ENCODE measurements at places on chromosomes 12 and 14.

DNA sequence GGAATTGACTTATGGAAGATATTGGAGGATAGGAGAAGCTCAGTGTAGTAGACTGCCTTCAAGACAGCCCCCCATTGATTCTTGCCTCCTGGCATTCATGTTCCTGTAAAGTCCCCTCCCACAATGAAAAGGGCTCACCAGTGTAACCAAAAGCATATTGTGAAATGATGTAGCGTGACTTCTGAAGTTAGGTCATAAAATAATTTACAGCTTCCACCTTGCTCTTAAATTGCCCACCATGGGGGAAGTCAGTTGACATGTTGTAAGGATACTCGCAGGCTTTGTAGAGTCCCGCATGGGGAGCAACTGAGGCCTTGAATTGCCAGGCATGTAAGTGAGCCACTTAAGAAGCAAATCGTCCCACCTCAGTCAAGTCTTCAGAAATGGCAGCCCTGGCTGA lies 25.1 kb downstream of the GTSF1 start:
- no peak for DNase-seq

DNA sequence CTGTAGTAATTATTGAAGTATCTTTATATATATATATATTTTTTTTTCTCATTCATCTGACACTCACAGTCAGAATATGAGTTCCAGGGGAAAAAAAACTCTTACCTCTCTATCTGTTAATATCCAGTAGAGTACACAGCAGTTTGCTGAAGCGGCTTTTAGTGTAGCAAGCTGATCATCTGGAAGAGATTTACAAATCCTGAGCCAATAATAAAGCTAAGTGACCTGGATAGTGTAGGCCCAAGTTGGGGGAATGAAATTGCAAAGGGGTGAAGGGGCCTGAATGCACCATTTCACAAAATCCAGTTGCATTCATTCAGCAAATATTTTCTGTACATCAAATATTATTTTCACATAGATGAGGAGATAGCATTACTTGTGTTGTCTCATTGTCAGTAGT lies 234.6 kb upstream of the FLRT2 start:
- no peak for DNase-seq

DNA sequence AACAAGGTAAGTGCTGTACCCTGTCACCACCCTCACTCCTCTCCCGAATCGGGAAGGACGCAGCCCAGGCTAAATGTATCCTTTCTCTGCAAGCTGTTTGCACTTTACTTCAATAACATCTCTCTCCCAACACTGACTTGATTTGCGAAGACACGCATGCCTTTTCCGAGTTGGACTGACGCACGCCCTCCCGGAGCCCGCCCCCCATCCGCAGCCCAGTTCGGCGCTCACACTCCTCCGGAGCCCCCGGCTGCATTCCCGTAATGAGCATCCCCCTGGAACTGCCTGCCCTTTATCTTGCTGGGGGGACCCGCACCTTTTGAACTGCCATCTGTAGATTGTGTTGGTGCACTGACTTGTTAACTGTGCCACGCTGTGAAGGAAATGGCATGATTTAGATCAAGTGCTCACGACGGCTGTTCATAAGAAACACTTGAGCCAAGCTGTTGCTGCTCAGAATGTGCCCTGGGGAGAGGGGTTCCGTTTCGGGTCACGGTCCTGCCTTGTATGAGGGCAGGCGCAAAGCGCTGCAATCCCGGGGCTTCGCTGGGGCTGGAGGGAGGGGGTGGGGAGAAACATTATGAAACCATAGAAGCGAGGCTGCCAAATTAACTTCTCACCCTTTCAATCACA lies 176.6 kb upstream of the CDKN3 start:
- DNase-seq: no peak

DNA sequence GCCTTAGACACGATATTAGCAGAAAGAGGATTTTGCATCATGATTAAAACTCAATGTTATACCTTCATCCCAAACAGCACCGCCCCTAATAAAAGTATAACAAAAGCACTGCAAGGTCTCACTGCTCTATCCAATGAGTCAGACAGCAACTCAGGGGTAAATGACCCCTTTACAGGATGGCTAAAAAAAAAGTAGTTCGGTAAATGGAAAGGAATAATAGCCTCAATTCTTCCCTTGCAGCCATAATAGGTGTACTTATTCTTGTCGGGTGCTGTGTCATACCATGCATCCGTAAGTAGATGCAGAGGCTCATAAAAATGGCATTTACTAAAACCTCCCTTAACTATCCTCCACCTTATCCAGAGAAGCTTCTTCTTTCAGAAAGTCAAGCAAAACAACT lies 53.9 kb upstream of the AP4S1 start:
- no peak for DNase-seq

DNA sequence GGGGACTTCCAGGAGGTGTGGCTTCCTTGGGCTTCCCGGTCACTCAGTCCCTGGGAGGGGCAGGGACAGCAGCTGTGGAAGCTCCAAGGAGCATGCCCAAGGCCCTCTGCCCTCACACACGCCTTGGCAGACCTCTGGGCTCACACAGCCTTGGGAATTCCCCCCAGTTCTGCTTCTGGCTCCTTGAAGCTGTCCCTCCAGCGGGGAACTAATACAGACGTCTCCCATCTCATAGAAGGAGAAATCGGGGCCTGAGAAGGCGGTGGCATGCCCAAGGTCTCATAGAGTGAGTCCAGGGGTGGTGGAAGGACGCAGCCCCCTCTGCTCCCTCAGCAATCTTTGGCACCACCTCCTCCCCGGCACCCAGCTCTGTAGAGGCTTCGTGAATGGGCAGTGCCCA lies 15.7 kb upstream of the TMEM119 start:
- DNase-seq: no peak

GRCh38 chr12:102993537-102993936 lies 36.1 kb downstream of the ASCL1 start:
- no peak for DNase-seq

DNA sequence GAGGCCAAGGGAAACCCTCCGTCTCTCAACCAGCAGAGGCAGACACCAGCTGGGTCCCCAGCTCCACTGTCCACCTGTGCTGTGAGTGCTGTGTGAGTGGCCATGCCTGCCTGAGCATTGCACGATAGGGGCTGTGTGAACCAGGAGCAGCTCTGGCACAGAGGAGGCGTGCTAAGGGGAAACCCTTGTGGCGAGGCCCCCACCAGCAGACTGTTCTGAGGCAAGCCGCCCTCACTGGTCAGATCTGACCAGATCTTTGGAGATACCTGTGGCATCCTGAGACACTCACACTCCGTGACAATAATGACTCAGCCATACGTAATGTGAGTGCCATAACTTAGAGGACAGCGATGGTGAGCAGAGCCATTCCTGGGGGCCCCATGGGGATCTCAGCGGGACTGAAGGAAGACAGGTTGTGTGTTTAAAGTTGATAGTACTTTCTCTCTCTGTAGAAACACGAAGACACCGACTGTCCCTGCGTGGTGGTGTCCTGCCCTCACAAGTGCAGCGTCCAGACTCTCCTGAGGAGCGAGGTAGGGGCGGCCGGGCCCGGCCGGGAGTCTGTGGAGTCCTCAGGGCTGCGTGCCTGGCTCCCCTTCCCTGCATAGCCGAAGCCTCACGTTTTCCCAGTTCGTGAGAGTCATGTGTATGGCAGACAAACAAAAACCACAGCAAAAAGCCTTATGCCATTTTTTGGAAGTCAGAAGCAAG lies 36.6 kb upstream of the AMN start:
- no peak for DNase-seq

DNA sequence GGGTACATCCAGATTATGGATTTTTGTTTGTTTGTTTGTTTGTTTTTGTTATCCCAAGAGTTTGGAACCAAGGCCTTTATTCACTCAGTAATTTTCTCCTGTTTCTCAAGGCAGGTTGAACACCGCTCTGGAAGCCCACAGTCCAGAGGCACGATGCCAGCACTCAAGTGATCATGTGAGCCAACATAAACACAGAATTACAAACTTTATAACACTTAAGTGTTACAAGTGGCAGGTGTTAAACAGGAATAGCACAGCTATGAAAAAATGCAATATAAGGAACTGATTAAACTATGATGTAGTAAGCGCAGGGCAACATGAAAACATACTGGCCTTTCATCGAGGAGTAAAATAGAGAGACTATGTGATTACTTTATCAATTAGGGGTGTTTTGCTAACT lies 1885.8 kb upstream of the SEL1L start:
- no peak for DNase-seq

- DNase-seq: no peak
Observed at GRCh38 chr12:103517161-103517560, 21.4 kb upstream of the C12orf42 start.

DNA sequence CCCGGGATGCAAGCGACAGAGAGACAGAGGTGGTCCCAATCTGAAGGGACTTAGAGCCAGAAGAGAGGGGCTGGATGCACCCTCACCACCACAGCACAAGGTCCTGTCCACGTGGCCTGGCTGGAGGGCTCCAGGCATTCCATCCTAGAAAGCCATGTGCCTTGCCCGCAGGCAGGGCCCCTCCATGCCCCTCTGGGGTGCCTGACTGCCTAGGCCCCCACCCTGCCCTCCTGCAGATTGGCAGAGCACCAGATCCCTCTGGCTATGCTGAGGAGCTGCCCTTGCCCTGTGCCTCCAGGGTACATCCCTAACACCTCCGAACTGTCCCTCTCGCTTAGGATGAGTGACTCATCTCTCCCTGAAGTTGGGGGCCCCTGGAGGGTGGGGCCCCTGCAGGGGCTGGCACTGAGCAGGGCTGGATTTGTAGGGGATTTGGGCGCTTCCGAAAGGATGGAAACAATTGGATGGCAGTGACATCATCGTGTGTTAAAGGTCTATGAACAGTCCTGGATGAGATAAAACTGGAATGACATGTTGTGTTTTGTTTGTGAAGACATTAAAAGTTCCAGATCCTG lies 50.9 kb downstream of the CHGA start:
- no peak for DNase-seq

DNA sequence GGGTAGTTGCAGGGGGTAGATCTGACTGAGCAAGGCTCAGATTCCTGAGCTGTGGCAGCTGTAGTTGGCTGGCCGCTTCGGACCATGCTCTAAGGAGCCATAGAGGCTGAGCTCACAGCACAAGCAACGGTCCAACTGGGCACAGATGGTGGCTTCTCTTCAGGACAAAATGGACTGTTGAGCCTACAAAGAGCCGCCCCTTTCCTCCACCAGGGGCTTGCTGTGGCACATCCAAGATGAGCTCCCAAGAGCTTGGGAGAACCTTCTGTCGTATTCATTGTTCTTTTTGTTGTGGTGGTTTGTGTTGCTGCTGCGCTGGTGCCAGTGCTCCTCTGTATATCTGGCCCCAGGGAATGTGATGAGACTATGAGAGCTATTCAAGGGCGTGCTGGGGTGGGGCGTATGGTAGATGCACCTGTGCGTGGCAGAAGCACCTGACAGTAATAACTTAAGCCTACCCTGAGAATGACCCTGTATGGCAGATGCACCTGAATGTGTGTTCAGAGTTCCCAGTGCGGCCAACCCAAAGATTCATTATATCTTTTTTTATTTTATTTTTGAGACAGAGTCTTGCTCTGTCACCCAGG lies 17.8 kb upstream of the LGALS3 start:
- no peak for DNase-seq

- DNase-seq: no peak
Observed at GRCh38 chr14:64416348-64416932, 28.3 kb downstream of the MTHFD1 start.

GRCh38 chr12:29620030-29620429 lies 122.5 kb upstream of the OVCH1 start:
- DNase-seq: no peak

DNA sequence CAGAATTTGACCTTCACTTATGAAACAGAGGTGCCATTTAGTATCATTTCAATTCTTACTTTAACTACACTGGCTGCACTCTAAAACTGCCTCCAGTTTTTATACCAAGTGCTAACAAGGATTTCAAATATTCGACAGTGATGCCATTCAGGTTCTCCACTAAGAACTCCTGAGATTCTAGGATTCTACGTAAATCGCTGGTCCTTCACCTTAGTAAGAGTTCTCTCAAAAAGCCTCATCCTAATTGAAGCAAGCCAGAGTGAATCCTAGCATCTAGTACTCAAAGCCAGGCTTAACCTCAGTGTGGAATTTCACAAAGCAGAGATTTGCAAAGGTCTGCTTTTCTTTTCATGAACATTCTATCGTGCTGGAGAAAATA lies 3.5 kb downstream of the SLC38A2 start:
- no peak for DNase-seq

DNA sequence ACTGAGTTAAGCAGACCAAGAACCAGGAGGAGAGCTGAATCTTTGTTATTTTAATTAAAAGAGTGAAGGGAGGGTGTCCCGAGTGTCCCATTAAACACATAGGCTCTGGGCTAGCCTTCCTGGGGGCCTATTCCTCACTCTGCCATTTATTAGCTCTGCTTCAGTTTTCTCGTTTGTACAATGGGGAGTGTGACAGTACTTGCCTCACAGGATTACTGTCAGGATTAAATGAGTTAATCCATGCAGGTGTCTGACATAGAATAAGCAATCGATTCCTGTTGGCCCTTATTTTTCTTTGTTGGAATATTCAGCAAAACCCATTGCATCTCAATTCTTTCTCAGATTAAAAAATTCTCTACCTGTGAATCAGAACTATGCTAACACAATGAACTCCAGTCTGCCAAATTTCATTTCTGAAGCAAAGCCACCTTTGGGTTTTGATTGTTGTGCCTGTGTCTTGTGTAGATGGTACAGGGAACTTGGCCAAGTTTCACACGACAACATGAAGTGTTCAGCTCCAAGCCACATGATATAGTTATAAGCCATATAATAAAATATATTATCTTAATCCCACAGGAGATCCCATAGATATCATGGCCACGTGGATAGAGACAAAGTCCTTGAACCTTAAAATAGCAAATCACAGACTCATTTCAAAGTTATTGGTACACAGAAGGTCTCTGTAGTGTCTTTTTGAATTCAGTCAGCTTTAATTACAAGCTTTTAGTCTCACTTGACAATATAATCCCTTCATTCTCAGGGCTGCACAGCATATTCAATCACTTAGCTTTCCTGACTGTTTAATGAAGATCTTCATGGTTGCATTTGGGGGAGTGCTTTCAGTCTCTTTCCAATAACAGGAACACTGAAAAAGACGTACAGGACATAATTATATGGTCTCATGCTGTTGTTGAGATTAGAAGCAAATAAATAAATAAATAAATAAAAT lies 34.4 kb upstream of the CRY1 start:
- no peak for DNase-seq

DNA sequence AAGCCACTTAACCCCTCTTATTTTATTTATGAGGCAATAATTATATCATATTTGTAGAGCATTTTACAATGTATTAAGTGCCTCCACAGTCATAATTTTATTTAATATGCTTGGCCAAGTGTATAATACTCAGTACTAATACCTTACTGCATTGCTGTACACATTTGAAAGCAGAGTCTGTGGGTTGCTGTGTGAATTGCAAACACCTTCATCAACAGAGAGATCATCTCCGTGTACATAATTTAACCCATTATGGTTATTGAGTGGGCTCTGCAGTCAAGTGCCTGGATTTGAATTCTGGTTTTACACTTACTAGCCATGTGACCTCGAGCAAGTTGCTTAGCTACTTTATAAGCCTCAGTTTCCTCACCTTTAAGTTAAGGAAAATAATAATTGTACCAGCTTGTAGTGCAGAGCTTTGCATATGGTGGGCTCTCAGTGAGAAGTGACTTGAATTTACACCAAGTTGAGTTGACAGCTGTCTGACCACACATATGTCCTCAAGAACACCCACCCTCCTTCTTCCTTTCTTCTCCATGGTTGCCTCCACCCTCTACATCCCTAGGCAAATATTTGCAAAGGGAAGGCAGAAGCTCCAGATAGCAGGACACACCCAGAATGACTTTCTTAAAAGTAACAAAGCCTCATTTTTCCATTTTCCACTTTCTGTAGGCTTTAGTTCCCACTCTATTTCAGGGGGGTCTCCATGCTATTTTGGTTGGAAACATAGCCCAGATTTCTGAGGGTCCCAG lies 12.3 kb downstream of the CRACR2A start:
- DNase-seq: no peak

Measured in activated CD8-positive, alpha-beta memory T cell treated with anti-CD3 and anti-CD28 coated beads for 4 hours (primary cell).